ENCODE measurements at places on chromosomes 7 and 10.

DNA sequence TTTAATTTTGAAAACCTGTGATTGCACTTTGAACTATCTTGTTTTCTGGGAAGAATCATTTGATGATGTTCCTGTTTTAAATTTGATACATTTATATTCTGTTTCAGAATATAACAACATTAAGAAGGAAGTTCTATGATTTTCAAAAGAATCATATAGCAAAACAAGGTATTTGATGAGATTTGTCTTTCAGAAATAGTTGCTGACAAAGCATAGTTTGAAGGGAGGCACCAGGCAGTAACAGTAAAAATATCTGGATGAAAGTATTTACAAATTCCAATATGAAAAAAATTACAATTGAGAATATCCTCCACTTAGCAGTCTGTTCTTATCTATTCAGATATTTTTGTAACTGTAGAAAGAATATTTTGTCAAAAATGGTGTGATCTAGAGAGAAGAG lies 266.1 kb upstream of the CSTF2T start:
- DNase-seq = no peak

- DNase-seq = no peak
Observed at GRCh38 chr10:119275085-119275484, 67.7 kb downstream of the GRK5 start.

- DNase-seq = no peak
Observed at GRCh38 chr10:115657161-115657860, 564.1 kb downstream of the ATRNL1 start.

- peak; percentile 49 for DNase-seq
Observed at GRCh38 chr7:142854372-142855113, at the start of gene EPHB6. EPHB6 (plus strand) TSS chr7:142855076; CDS start chr7:142863228, 8,152 bp downstream.

GRCh38 chr10:74925291-74925690 lies 98.9 kb downstream of the KAT6B start:
- no peak for DNase-seq

- no peak for DNase-seq
Observed at GRCh38 chr7:32259931-32260596, 189.9 kb upstream of the PDE1C start.

- no peak for DNase-seq
Observed at GRCh38 chr7:80916770-80917741, 1.8 kb downstream of the SEMA3C start.

- DNase-seq = no peak
Observed at GRCh38 chr10:133254421-133255120, 16.9 kb downstream of the VENTX start.

DNA sequence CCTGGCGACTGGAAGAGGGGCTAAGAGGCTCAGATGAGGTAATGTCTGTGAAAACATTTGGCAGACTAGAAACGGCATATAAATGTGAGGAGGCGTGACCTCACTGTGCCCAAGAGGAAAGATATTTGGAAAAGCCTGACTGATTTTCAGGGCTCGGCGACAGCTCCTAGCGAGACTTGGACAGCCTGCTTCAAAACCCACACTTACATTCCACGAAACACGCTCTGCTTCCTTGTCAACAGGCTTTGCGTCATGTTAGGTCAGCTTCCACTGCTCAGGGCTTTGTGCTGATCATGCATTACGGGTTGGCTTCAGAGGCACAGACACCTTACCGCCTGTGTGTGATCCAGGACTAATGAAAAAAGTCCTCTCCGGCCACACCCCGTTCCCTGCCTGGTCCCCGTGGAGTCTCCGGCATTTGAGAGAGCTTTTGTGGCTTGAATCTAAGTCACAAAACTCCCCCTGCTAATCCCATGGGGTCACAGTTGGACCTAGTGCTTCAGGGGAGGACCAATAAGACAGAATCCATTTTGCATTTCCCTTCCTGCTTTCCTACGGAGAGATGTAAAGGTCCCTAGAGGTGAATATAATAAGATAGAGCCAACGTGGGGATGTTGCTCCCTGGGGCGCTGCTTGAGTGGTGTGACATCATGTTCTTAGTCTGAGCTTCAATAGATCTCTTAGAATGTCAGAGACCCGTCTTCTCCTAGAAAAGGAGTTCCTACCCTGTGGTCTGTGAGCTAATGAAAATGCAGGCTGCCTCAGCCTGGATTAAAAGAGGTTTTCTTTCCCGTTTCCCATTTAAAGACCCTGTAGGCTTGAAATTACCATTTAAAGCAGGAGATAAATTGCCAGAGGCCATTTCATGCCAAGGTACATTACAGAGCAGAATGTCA lies 25.5 kb downstream of the FGFBP3 start:
- DNase-seq = no peak

DNA sequence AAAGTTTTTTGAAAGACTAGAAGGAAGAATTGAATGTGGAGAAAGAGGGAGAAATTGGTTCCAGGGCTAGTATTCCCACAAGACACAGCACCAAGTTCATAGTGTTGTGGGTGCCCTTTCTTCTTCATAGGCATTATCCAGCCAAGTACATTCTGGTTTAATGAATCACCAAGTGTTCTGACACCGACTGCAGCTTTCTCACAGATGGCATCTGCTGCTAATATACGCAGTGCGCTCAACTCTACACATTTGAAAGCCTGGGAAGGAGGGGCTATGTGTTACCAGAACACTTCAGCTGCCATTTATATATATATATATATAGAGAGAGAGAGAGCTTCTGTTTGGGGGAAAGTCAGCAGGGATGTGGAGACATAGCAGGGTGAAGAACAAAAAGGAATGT lies 1168.4 kb downstream of the GATA3 start:
- no peak for DNase-seq

GRCh38 chr10:61779950-61780659 lies 117.4 kb downstream of the CABCOCO1 start:
- peak; percentile 10 for DNase-seq

DNA sequence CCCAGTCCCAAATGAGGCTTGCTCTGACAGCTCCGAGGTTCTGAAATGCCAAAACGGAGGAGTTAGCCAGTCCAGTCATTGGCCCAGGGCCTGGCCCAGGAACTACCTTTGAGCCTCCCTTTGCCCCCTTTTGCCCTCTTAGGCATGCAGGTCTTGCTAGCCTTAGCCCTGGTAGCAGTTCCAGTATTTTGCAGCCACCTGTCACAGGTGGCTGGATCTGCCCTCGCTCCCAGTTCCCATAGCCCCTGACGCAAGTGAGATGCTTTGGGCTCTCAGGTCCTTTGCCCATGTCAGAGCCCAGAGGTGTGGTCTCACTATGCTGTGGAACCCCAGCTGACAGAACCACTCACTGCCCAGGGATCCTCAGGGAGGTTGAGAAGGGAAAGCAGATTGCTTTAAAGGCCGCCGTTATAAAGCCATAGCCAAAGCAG lies 42.0 kb downstream of the GPRIN2 start:
- DNase-seq = no peak

DNA sequence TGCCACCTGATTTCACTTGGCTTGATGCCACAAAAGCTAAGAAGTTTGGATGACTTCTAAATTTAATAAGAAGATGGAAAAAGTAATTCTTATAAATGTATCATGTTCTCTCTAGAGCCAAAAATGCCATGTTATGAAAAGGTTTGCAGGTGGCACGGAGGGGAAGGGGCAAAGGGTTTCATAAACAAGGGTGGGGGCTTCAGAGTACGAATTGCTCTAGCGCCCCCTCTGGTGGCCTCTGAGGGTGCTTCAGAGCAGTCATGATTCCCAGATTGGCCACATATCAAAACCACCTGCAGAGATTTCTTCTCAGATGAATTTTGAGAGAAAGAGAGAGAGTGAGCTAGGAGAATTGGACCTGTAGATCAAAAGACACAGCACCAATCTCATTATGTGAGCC lies 208.6 kb upstream of the YAE1 start:
- no peak for DNase-seq

- no peak for DNase-seq
Observed at GRCh38 chr7:48875045-48875916, 49.1 kb upstream of the CDC14C start.

DNA sequence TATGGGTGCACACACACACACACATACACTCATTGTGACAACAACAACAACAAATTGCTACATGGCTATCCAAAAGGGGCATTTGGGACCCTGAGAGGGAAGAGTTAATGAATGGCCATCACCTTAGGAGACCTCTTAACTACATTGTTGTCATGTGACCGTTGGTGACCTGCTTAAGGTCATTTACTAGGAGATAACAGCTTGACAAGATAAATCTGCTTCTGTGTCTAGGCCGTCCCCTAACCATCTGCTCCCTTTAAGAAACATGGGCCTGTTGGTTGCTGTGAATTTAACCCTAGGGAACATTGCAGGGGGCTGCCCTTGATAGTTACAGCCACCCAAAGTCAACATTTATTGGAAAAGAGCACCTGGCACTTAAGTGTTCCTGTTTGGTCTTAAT lies 29.7 kb downstream of the C1QL3 start:
- no peak for DNase-seq

GRCh38 chr10:116627386-116627933 lies 6.7 kb downstream of the PNLIPRP2 start:
- DNase-seq = no peak

DNA sequence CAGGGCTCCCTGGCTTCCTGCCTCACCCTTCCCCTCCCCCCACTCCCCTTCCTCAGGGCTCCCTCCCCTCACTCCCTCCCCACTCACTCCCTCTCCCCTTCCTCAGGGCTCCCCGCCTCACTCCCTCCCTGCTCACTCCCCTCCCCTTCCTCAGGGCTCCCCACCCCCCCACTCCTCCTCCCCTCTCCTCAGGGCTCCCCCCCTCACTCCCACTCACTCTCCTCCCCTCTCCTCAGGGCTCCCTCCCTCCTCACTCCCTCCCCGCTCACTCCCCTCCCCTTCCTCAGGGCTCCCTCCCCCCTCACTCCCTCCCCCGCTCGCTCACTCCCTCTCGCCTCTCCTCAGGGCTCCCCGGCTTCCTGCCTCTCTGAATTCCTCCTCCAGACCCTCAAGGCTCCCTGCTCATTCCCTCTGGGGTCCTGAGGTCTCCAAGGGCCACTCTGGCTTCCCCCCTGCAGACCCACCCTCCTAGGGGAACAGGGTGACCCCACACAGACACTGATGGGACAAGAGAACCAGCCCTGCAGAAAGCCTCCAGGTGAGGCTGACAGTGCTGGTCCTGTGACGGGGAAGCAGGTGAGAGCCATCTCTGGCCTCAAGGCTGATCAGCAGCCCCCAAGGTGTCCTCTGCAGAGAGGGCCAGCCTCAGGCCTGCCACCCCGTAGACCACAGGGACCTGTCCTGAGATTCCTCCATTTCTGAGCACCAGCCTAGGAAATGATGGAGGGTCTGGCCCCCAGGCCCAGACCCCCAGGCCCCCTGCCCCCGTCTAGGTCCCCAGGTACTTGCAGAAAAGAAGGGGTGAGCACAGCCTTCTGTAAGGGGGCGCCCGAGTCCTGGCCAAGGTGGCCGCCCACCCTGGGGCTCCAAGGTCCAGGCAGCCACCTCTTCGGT lies 47.2 kb downstream of the PWWP2B start:
- no peak for DNase-seq

All from stimulated activated naive CD4-positive, alpha-beta T cell treated with Interleukin-2 at 50 U/mL for 16 hours (primary cell).